ENCODE measurements at places on chromosomes 6 and 20.

DNA sequence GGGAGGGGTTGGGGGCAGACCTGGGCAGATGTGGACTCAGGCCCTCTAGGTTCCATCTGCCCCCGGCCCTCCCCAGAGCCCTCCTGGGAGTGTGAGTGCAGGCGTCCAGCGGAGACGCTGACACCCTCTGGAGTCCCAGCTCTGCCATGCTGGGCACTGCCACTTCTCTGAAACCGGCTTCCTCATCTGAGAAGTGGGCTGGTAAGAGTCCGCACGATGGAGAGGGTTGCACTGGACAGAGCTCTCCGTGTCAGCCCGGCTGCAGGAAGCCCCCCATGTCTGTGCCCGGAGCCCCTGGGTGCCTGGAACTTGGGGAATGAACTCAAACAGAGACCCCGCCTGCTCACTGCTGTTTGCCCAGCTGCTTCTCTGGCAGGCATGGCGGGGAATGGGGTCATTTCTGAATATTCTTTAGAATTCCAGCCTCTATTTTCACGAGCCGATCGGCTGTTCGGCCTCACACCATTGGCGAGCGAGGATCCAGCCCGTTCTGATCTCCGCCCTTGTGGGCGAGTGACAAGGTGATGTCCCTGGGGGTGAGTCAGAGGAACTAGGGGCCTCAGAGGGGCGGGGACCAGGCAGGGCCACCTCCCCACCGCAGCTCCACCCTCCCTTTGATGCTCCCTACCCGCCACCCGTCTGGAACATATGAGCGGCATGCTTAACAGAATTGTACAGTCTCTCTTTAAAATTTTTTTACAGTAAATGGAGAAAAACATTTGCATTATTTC lies 47.8 kb upstream of the GATA5 start:
- DNase-seq, result no peak

GRCh38 chr6:119673741-119674140 lies 324.2 kb upstream of the MAN1A1 start:
- no peak for DNase-seq

DNA sequence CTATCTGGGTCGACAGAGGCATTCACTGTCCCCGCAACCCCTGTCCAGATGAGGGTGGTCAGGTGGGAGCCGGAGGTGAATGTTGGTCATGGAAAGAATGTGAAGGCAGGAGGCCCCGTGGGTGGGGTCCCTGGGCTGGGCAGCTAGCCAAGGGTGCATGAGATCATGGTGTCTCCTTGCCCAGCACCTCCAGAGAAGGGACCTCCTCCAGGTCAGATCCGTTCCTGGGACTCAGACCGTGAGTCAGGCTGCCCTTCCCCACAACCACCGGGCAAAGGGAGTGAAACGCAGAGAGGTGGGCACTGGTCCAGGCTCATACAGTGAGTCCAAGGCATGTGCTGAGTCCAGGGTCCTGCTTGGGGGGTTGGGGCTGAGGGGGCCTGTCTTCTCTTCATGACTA lies 3.5 kb downstream of the FOXS1 start:
- peak; percentile 88 for DNase-seq

DNA sequence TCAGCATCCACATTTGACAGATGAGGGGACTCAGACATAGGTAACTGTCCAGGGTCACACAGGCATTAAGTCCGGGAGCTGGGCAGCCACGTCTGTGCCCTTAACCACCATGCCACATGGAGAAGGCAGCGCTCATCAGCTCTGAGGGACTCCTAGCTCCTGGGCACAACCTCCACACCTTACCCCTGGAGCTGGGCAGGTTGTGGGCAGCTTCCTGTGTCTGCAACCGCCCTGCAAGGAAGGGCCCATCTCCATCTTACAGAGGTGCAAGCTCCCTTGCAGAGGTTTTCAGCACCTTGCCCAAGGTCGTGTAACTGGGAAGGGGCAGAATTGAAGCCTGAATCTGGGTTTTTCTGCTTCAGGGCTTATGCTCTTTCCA lies 7.9 kb downstream of the CCDC167 start:
- DNase-seq, result no peak

DNA sequence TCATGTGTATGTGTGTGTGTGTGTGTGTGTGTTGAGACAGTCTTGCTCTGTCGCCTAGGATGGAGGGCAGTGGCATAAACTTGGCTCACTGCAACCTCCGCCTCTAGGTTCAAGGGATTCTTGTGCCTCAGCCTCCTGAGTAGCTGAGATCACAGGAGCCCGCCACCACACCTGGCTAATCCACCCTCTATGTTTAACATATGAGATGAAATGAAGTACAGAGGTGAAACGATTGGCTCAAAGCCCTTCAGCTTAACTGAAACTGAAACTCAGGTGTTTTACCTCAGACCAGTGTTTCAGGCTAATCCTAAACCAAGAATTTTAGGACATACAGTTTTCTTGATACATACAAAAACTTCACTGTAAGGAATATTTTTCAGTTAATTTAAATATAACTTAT lies 167.3 kb downstream of the KCNQ5 start:
- DNase-seq, result no peak

DNA sequence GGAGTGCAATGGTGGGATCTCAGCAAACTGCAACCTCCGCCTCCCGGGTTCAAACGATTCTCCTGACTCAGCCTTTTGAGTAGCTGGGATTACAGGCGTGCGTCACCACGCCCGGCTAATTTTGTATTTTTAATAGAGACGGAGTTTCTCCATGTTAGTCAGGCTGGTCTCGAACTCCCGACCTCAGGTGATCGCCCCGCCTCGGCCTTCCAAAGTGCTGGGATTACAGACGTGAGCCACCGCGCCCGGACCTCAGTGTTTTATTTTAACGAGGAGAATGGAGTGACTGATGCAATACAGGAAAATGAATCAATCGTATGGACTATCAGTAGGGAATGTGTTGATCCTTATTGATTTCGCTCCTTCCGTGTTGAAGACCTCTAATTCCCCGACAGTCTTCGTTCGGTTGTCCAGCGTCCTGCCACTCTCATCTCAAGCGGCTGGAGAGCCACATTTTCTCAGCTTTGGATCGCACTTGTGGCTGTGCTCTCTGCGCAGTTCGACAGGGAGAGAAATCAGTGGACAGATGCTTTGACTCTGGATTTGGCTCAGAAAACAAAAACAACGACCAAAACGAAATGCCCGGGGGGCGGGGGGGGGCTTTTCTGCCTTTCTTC lies 166.2 kb downstream of the TRIM27 start:
- DNase-seq, result no peak

GRCh38 chr6:111989743-111990142 lies 64.2 kb upstream of the CCN6 start:
- no peak for DNase-seq

DNA sequence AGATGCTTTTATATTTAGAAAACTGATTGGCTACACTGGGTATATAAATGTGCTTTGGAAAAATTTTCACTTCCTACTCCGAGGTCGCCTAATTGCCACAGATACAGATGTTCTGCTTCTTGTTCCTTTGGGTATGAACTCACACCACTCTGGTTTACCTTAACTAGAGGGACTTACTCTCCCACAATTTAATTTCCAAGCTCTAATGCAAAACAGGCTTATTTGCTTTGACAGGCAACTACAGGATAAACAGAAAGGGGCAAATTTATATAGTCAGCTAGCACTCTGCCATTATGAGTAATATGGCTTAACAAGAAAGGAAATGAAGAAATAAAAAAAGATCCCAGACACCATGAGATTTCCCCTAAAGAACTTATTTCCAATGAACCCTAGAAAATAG lies 156.9 kb upstream of the ZFP64 start:
- DNase-seq, result no peak

DNA sequence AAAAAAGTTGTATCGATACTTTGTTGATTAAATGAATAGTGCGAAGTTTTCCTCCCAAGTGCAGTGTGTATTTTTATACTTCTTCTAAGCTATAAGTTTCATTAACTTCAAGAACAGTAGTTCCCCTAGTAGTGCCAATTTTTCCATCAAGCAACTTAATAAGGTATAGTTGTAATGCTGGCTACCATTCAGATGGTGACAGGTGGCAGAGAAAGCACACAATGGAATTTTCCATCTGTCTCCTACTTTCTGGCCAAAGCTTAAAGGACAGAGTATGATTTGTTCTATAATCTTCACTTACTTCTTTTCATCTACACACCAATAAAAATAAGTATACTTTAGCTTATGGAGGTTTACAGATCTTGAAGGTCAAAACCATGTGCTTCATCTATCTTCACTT lies 431.1 kb downstream of the NKAIN2 start:
- no peak for DNase-seq

- no peak for DNase-seq
Measured at GRCh38 chr6:162866656-162867055, 138.9 kb downstream of the PACRG start.

DNA sequence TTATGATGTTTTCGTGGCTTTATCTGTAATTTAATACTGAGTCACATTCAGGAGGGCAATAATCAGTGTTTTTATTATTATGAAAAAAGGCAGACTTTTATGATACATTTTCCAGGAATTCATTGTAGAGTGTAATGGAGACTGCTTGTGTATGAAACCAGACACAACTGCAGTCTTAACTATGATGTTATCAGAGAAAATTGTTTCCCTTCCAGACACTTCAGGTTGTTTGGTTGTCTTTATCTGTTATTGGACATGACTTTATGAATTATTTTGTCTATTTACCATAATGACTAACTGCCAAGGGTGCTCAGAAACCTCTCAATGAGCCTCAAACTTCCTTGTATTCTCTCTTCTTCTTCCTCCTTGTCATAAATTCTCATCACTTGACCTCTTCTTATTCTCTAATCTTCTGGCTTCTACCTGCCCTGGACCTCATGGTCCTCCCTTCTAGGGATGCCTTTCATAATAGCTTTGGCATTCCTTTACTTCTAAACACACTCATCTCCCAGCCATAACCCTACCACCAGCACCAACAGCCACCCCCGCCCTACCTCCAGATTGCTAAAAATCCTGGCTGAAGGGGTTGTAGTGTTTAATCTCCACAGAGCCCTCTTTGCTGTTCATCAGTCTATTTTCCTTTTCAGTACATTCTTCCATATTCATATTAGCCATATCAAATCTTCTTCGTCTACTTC lies 492.5 kb downstream of the CDKAL1 start:
- DNase-seq, result no peak

- no peak for DNase-seq
Measured at GRCh38 chr6:29790626-29791025, 37.0 kb upstream of the HLA-G start.

DNA sequence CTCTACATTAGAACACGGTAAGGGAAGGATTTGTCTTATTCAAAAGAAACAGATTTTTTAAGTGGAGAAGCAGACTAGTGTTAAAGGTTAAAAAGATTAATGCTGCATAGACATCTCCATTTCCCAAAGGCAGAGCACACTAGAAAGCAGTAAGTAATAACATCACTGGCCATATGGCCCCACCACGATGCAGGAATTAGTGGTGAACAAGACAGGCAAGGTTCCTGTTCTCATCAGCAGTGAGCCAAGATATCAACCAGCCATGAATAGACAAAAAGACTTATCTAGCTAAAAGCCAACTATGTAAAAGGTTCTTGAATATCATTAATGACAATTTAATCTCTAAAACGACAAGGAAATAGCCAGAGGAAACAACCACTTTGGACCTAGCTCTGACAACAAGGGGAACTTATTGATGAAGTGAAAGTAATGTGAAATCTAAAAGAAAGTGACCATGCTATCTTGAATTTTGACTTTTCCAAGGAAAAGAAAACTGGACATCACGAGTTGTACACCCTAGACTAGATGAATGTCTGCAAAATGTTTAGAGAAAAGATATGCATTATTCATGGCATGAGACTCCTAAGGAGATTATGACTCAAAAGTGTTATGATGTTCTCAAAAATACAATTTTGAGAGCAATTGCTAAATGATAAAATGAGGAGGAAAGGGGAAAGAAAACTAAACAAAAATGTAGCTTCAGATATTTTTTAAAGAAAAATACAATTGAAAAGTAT lies 157.9 kb upstream of the STXBP5 start:
- DNase-seq, result no peak

DNA sequence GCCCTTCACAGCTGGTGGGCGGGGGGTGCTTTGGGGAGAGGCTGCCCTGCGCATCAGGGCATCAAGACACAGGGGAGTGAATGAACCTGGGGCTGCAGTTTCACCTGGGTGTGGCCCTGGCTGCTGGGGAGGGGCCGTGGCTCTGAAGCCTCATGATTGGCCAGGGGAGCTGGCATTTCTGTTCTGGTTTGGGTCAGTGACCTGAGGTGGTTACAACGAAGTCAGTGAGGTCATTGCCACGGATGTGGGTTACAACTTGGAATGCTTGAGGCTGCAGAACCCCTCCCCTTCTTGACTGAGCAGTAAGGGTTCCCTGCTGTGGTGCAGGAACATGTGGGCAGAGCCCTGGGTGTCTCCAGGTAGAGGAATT lies 3.0 kb downstream of the TCEA2 start:
- peak; percentile 95 for DNase-seq

GRCh38 chr20:37868851-37869333 lies 34.0 kb upstream of the VSTM2L start:
- no peak for DNase-seq

DNA sequence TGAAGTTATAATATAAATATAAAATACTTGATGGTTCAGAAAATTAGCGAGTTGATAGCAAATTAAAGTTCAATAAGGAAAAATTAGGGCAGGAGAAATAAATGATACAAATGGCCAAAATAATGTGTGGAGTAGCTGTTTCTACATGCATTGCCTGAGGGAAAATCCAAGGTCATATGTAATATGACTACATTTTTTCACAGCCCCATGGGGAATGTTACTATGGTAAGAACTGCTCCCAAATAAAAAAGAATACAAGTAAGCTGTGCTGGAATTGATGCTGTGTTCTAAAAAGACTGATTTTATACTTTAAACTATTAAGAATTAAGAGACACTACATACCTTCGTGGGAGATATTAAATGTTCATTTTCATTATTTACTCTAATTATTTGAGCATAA lies 34.1 kb downstream of the MEI4 start:
- no peak for DNase-seq

GRCh38 chr6:72643214-72643613 lies 21.4 kb downstream of the KCNQ5 start:
- DNase-seq, result no peak

DNA sequence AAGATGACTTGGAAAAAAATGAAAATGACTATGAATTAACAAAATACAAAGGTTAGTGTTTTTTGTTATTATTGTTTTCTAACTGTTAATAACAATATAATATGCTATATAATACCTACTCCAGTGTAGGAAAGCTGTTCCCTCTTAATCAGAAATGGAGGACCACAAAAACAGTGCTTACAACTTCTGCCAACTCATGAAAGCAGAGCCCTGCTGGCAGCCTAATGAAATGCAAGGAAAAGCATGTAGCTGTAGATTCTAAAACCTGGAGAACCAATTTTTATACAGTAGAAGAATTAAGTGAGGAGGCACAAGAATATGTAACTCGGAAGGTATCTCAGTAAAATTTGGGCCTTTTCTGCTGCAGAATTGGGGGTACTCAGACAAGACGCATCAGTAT lies 29.4 kb downstream of the PHIP start:
- peak; percentile 2 for DNase-seq

GRCh38 chr6:32883789-32884188 lies 29.8 kb downstream of the PSMB9 start:
- no peak for DNase-seq

Measured in H54 (cell line).